NCI-H774 (cell line): ENCODE measurements at places on chromosomes 3 and 15.

DNA sequence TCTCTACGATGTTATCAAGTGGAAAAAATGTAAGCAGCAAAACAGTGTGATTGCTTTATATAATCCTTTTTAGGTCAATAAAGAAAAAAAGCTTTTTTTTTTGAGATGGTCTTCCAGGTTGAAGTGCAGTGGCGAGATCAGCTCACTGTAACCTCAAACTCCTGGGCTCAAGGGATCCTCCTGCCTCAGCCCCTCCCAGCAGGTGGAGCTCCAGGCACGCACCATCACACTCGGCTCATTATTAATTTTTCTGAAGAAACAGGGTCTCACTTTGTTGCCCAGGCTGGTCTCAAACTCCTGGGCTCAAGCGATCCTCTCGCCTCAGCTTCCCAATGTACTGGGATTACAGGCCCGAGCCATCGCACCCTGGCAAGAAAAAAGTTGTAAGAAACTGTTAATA is 17.3 kb downstream of the RNF168 start:
- DNase-seq = no peak

DNA sequence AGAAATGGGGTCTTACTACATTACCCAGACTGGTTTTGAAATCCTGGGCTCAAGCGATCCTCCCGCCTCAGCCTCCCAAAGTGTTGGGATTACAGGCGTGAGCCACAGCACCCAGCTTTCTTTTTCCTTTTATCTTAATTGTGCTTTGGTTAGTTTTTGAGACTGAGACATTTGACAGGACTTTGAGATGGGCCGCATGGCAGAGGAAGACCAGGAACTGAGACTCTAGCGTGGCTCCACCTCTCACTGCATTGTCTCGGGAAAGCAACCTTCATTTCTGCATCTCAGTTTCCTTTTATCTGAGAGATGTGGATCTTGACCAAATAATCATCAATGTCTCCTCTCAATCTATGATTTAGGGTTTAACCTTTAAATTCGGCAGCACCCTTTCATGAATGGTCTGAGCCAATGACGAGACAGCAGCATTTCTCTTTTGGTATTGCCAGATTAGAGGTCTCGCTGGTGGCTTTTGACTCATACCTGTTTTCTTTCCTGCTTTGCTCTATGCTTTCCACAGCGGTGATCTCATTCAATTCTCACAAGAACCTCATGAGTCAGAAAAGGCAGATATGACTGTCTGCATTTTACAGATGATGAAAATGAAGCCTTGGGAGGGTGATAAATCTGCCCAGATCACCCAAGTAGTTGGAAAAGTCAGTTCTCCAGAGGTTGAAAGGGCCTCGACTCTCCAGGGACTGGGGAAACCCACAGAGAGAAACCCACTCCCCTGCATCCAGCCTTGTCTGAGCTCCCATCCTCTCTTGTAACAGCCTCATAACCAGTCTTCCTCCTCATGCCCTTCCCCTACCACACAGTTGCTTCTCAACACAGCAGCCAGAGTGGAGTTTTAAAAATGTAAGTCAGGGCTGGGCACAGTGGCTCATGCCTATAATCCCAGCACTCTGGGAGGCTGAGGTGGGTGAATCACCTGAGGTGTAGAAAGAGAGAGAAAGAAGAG is 84.8 kb upstream of the FOXB1 start:
- no peak for DNase-seq

- no peak for DNase-seq
These were observed 68.5 kb downstream of the TMCO5A start for GRCh38 chr15:38002883-38003477.

DNA sequence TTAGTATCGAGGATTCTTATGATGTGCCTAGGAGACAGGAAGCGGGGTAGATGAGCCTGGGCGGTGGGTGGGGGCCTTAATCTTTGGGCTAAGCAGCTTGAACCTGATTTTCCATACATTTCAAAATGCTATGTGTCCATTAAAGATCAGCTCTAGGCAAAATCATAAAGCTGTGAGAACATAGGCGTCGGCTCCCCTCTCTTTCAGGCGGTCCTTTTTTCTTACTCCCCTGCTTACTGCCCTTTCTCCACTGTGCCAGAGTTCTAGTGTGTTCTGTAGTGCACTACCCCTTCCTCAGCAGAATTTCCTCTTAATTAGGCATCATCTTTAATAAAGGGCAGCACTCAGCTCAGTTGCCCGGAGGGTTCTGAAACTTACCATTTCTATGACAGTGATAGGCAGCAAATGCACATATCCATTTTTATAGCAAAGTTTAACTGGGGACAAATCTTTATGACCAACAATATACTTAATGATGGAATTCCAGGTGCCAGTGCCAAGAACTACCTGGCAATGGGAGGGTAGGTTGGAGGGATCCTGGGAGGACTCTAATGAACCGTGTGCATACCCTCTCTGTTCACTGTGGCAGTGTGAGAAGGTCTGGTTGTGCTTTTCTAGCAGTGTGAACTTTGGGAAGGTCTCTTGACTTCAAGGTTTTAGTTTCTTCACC is 404.5 kb upstream of the TPM1 start:
- no peak for DNase-seq

- DNase-seq = peak; percentile 65
These were observed 29.5 kb downstream of the AGTR1 start for GRCh38 chr3:148727231-148727630.

DNA sequence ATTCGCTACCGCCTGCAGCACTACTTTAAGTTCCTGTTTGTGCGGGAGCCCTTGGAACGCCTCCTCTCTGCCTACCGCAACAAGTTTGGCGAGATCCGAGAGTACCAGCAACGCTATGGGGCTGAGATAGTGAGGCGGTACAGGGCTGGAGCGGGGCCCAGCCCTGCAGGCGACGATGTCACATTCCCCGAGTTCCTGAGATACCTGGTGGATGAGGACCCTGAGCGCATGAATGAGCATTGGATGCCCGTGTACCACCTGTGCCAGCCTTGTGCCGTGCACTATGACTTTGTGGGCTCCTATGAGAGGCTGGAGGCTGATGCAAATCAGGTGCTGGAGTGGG is 995 bp downstream of the CHST14 start:
- DNase-seq = no peak

DNA sequence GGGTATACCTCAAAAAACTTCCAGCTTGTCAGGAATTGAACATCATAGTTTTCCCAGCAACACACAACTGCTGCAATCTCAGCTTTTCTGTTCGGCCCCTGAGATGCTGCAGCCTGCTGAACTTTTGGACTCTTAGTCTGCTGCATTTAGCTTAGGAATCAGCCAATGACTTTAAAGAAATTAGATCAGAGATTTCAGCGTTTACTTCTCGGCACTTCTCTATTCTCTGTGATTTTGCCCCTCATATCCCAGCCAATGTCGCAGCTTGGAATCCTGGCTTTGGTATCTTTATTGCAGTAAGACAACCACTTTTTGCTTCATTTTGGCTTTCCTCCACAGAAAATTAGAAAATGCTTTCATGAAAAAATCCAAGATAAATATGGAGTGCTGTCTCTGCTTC is 86.3 kb upstream of the MCTP2 start:
- no peak for DNase-seq

DNA sequence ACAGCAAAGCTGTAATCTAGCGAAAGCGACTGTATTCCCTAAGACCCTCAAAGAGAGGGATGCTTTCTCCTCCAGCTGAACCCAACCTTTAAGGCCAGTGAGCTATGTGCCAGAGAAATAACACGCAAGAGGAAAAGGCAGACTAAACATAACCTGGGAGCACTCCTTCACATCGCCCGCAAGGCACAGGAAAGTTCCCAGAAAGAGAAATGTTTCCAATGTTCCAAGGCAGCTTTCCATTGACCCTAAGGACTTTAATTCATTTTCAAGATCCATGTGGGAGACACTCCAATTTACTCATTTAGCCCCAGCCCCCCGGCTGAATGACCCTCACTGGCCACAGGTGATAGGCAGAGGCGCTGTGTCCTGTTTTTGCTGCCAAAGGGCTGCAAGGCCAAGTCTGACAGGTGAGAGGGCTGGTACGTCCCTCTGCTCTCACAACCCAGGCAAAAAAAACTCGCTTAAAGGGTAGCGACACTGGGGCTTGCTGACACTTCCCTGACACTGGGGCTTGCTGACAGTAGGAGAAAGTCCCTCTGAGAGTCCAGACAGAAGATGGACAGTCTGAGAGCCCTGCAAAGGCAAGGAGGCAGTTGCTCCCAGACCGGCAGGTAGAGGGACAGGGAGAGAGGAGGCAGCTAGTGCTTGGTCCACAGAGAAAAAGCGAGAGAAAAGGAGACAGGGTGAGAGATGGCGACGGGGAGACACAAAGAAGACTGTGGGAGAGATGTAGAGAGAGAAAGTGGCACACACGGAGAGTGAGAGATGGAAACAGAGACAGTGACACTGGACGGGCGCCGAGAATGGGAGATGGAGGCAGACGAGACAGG is 702 bp downstream of the ARHGEF3 start:
- no peak for DNase-seq

- DNase-seq = no peak
These were observed 95.8 kb downstream of the RAP2B start for GRCh38 chr3:153257673-153258351.

DNA sequence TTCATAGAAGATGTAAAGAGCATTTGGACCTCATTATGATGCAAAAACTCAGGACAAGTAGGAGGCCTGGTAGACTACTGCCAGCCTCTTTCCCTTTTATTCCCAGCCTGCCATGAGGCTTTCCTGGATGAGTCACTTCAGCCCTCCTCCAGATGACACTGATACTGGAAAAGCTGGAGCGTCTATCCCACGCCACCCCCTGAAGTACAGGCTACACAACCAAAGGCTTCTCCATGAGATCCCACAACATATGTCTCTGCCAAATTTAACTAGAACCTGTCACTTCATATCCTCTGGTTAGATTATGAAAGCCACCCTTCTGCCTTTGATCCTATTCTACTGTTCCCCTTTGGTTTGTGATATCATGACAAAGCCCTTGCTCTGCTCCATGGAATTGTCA is 56.1 kb upstream of the CPNE4 start:
- no peak for DNase-seq

- DNase-seq = no peak
These were observed 18.6 kb downstream of the UBE2Q2 start for GRCh38 chr15:75861750-75862402.

GRCh38 chr15:55008421-55008820 is 188.3 kb downstream of the RSL24D1 start:
- no peak for DNase-seq

- no peak for DNase-seq
These were observed 42.2 kb downstream of the CMSS1 start for GRCh38 chr3:99859825-99860224.

GRCh38 chr3:88019024-88019423 is 39.8 kb downstream of the CGGBP1 start:
- no peak for DNase-seq

DNA sequence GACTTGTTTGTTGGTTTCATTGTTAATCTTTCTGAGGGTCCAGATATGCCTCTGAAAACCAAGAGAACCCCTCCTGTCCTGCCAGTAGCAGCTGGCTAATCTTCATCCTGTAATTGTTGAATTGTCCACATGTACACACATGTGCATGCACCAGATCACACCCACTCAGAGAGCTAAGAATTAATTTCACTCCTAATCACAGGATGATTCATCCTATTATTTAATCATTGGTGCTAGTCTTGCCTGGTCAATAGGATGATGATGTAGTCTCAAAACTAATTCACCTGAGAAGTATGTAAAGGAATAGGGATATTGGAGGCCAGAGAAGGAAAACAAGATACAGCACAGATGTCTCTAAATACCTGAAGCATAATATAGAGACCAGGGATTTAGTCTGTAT is 7.8 kb upstream of the AHSG start:
- no peak for DNase-seq

- no peak for DNase-seq
These were observed 3.9 kb downstream of the OXTR start for GRCh38 chr3:8765528-8765927.

DNA sequence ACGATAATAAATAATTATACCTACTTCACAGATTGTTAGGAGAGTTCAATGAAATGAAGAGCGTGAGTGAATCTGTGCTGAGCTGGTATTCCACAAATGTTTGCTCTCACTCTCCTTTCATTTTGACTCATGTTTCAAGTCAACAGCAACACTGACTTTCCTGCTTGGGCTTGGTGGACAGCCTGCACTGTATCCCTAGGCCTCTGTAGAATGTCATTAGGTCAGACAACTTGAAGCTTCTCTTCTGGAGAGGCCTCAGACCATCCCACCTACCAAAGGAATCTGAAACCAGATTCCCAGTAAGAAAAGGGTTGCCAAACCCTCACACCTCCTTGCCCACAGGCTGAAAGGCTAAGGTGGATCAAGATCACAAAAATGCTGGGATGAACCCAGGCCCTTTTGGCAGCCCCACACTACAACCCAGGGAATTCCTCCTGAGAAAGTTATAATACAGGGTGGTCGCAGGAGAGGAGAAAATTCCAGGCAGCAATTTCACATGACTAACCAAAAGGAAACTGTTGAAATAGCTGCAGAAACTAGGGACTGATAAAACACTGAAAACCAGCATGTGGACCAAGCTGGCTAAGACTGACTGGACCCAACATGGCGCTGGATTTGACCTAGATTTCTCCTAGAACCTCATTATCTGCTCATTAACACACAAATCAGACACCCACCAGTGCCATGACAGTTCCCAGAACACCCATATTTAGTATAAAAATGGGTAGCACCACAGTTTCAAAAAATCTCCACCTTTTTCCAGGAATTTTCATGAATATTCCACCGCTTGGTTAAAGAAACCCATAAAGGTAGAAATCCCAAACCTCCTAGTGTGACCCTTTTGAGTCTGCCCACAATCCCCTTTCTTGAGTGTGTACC is 57.0 kb upstream of the ZNF148 start:
- DNase-seq = no peak

- DNase-seq = no peak
These were observed 189.0 kb upstream of the MCTP2 start for GRCh38 chr15:94042180-94042928.

DNA sequence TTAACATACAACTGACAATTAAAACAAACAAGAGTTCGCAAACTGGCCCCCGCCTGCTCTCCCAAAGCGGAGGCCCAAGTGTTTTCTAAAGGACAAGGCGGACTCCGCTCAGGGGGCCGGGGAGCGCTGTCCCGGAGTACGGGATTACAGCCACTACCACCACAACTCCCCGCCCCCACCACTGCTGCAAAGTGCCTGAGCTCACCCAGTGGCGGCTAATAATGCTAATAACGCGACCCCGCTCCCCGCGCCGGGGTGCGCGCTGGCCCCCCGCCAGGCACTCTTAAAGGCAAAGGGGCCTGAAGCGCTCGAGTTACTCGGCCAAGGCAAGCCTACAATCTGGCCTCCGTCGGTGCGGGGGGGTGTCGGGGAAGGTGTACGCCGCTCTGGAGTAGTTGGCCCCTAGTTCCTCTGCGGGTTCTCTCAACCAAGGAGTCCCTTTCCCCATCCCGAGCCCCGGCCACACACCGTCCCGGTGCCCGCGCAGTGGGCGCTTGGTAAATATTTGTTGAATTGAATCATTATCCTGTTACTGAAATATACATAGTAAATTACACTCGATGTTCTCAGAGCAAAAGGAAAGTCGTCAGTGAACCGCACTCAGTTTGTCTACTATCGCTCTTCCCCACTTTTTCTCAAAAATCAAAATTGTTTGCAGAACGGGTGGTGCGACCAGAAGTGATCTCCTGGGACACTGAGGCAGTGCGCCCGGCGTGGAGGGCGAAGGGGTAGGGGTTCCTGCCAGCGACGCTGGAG is 827 bp downstream of the WNT5A start:
- peak; percentile 39 for DNase-seq

- peak; percentile 62 for DNase-seq
These were observed 4.7 kb upstream of the GOLGA8B start for GRCh38 chr15:34588046-34588674.

- DNase-seq = no peak
These were observed 1.4 kb upstream of the GHSR start for GRCh38 chr3:172449466-172450149.
